Transverse colon (tissue), 4 donors: ENCODE measurements at places on chromosomes 1 and 21. TPM values are rescaled to one million over a fixed set of nuclear protein-coding genes. Genes with fewer than 3 reads are reported as not detected.

HS2ST1 gene
- 17.1 TPM for total RNA-seq

DNA sequence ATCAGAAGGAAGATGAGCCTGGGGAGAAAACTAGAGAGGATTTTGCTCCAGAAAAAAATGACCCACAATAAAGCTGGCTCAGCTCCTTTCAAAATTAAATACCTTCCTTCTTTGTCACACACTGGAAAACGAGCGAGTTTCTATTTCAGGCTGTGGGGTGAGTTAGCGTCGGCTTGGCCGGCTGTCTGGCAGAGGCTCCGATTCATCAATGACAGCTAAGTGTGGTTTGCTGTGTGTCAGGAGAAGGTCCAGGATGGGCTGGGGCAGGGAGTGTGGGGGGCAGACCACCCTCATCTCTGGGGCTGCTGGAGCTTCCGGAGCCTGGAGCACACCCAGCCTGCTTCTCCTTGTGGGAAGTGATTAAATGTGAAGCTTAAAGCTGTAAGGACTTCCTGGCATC, 120.2 kb downstream of the ETS2 start:
- DNase-seq = peak; percentile 55

DNA sequence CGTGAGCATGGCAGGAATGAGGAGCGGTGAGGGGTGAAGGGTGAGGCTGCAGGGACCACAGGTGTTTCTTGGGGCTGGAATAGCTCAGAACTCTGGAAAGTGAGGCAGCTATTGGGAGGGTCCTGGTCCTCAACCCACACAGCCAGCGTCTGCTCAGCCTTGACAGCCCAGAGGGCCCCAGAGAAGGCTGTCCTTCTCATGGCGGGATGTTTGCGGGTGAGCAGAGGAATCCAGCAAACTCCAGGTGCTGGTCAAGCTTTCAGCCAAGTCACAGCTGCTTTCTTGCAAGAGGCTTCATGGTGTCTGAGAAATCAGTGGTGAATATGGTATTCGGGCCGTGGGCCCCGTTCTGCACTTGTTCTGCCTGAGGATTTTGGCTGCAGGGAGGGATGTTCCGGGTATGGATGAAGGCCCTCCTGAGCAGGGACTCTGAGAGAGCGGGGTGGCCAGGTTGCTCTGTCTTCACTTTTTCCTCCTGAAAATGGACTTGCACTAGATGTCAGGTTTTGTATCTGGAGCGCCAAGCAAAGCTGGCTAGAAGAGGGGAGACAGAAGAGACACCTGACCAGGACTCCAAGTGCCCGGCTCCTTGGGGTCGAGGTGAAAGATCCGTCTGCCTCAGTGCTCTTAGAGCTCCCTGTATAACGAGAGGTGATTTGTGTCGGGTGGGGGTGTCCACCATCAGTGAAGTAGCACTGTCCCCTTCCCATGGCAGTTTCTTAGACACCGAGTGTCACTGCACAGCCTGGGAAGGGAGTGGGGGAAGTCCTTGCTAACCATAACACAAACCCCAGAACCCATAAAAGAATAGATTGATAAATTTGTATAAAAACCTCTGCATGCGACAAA, 139.9 kb downstream of the PEX14 start:
- DNase-seq = no peak

DNA sequence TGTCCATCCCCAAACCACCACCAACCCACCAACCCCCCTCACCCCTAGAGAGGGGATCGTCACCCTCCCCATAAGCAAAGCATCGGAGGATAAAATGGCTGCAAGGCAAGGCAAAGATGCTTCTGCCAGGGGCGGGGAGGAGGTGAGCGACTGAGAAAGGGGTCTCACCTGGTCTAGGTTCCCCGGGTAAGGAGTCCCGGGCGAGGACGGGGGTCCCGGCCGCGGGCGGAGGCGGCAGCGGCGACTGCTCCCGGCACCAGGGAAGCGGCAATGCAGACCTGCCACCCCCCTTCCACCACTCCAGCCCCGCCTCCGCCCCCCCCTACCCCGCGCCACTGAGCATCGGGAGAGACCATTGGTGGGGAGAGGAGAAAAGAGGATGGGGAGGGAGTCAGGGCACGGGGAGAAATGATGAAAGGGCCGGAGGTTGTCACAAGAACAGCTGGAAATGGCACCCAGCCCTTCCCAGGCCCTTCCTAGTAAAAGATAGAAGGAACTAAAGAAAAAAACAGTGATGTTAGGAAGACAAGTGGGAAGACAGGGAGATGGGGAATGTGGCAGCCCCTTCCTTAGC, at the start of gene SV2A:
TSS of gene SV2A (minus strand) at position 274 of the 574 bp plus-strand sequence. CDS start 4,004 bp downstream, outside the sequence.
- DNase-seq = peak; percentile 53

FAM229A gene
- total RNA-seq = 59.1 TPM

- no peak for DNase-seq
Observed at GRCh38 chr1:71640998-71641397, 560.2 kb upstream of the ZRANB2 start.

ARV1 gene
- 8.4 TPM for total RNA-seq

OR10J1 gene
- total RNA-seq = not detected

ZNF326 gene
- 39.6 TPM for total RNA-seq

DNA sequence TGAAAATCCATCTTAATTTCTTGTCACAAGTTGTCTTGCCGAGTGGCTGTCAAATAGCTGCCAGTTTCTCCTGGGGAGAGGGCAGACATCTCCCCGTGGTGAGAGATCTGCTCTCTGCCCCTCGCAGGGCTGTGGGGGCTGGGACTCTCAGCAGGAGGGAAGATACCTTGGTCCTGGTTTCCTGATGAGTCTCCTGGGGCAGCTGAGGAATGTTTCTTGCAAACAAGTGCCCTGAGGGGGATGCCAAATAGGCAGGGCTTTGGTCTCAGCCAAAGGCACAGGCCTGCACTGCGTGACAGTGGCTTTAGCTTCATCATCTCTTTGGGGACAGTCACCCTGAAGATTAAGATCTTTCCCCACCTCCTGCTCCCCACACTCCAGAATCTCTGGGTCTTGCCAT, 40.9 kb downstream of the SYT6 start:
- DNase-seq = no peak

C1orf21 gene
- total RNA-seq = 38.4 TPM

CLCA4 gene
- 0.40 TPM for total RNA-seq
